ENCODE measurements at places on chromosomes 11 and 22.

GRCh38 chr11:102187416-102188151 lies 77.3 kb downstream of the YAP1 start:
- no peak for DNase-seq

GRCh38 chr11:59197991-59198390 lies 14.7 kb downstream of the MPEG1 start:
- peak; percentile 65 for DNase-seq

DNA sequence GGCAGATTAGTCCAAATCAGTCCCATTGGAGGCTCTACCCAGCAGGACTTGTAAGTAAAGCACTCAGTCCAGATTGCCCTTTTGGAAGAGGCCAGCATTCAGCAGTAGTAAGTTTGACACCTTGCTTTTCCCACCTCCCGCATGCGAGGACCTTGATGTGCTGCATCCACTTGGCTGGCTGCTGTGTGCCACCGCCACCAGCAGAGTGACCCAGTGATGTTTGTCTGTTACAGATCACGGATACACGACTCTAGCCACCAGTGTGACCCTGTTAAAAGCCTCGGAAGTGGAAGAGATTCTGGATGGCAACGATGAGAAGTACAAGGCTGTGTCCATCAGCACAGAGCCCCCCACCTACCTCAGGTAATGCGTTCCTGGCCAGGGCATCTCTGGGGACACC lies 6.6 kb downstream of the SMARCB1 start:
- DNase-seq, result no peak

- no peak for DNase-seq
Measured at GRCh38 chr11:118882491-118882890, 1.2 kb upstream of the CXCR5 start.

- DNase-seq, result no peak
Measured at GRCh38 chr11:128135451-128135850, 451.9 kb downstream of the ETS1 start.

DNA sequence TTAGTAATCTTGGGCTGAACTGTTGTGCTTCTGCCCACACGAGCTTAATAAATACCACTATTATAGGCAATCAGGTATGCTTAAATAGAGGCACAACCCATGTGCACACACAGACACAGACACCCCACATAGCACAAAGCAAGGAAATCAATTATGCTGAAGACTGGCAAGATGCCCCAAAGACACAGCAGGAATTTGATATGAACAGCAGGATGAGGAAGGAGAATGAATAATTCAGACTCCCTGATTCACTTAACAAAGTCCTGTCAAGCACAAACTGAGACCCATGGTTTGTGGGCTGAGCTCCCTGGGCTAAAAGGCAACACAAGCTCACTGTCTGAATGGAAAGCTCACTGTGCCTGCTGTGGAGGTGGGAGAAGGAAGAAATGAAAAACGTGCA lies 42.5 kb downstream of the RBFOX2 start:
- no peak for DNase-seq

DNA sequence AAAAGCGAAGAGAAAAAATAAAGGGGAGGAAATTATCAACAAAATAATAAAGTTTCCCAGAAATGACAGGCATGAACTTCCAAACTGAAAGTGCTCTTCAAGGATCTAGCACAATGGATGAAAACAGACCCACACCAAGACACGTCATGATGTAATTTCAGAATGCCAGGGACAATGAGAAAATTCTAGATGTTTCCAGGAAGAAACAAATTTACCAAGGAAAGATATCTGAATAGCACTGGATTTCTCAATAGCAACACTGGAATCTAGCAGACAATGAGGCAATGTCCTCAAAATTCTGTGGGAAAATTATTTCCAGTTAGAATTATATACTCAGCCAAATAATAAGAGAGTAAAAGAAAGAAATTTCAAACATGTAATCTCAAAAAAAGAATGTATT lies 46.0 kb downstream of the DENND5A start:
- DNase-seq, result no peak

DNA sequence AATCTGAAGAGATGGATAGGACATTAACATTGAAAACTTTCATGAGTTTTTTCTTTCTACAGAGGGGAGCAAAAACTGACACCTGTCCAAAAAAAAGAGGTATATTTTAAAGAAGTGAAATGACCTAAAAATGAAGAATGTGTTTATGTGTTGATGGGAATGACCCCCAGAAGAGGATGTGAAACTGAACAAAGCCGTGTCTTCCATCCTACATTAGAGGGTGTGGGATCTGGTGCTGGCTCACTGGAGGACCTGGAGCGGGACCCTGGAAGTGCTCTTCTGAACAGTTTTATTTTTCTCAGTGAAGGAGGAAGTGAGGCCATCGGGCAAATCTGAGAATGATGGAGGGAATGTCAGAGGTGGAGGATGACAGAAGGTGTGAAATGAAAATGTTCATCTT lies 470.1 kb downstream of the NTM start:
- DNase-seq, result no peak

- DNase-seq, result no peak
Measured at GRCh38 chr22:37381489-37381888, 45.8 kb downstream of the ELFN2 start.

GRCh38 chr11:59195586-59195985 lies 17.1 kb downstream of the MPEG1 start:
- no peak for DNase-seq

- no peak for DNase-seq
Measured at GRCh38 chr11:8962841-8963240, 1.4 kb downstream of the TMEM9B start.

DNA sequence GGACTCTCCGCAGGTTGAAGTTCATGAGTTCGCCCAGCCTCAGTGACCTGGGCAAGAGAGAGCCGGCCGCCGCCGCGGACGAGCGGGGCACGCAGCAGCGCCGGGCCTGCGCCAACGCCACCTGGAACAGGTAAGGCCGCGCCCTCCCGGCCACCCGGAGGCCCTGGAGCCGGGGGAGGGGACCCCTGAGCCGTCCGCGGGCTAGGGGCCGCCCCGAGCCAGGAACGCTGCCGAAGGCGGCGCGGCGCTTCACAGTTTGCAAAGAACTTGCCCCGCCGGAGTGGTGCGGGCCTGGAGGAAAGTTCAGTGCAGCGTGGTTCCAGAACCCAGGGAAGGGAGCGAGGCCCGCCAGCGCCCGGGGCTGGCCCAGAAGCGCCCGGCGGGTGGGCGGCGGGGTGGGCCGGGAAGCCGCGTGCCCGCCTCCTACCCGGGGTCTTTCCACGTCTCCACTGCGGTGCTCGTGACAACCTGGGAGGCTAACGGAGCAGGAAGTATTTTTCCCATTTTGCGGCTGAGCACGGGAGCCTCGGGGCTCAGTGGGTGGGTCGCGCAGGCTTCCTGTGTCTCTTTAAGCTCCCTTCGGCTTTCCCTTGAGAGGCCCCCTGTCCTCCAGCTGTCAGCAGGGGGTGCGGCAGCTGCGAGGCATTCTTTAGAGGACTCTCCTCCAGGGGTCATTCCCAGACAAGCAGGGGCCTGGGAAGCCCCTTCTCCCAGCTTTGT lies 635 bp downstream of the PRR5 start:
- DNase-seq, result peak; percentile 16

DNA sequence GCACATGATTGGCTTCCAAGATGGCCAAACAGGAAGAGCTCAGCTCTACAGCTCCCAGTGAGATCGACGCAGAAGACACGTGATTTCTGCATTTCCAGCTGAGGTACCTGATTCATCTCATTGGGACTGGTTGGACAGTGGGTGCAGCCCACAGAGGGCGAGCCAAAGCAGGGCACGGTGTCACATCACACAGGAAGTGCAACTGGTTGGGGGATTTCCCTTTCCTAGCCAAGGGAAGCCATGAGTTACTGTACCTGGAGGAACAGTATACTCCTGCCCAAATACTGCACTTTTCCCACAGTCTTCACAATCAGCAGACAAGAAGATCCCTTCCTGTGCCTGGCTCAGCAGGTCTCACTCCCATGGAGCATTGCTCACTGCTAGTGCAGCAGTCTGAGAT lies 131.2 kb downstream of the DLG2 start:
- no peak for DNase-seq

DNA sequence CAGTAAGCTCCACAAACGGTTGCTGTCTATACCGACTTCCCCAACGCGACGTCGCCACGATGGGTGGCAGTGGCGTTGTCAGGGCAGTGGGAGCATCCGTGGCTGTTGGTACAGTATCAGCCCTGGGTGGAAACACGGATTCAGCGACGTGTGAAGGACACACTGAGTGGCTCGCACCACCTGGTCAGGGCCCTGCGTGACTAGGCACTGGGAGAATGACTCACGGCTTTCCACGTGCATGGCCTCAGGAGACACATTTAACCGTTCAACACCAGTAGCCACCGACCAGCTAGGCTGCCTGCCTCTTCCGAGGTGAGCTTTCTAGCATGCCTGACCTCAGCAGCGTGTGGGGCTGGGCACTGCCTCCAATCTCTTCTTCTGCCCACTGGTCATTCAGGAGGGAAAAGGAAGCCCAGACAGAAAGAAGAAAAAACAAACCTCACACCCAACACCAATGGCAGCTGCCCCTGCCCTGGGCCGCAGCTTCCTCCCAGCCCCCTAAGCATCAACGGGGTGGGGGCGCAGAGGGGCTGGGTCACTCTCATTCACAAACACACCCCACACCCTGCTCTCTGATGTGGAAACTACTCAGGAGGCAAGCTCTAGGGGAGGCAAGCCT lies 59.0 kb downstream of the MYH9 start:
- no peak for DNase-seq

DNA sequence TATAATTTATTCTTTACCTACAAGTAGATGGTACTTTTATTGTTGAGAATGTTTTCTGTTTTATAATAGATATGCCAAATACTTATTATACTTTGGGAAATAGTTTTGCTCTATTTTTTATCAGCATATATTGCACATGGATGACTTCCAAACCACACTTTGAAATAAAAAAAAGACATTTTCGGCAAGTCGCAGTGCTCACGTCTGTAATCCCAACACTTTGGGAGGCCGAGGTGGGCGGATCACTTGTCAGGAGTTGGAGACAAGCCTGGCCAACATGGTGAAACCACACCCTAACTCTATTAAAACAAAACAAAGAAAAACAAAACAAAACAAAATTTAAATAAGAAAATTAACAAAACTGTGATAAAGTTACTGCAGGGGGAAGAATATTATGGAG lies 983.9 kb upstream of the CNTN5 start:
- no peak for DNase-seq

DNA sequence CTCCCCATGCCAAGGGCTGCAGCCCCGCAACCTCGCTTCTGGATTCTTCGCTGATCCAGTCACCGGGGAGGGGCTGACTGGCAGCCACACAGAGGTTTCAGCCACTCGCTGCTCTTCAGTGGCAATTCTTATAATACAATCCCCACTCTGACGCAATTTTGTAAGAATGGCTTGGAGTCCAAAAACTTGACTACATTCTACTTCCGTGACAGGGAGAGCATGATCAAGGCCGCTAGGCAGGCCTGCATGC lies 14.9 kb downstream of the PPM1F start:
- no peak for DNase-seq

- DNase-seq, result no peak
Measured at GRCh38 chr22:48651036-48651890, 1176.4 kb downstream of the BRD1 start.

DNA sequence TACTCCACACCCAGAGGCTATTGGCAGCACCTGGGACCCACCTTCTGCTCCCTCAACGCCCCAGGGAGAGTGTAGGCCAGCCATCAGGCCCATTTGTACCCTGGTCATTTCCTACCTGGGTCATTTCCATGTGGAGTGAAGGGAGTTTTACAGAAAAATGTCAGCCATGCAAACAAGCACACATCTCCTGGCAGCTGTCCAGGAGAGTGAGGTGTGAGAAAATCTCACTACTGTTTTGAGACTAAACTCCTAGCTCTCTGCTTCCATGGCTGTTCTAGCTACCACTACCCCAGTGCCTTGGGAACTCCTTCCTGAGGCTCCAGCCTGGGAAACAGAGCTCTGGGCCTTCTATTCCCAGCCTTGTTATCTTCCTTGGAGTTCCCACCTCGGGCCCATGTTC lies 2.8 kb upstream of the TMPRSS13 start:
- no peak for DNase-seq

- peak; percentile 23 for DNase-seq
Measured at GRCh38 chr11:129894278-129895125, 876 bp downstream of the NFRKB start.

GRCh38 chr22:21719024-21719423 lies 16.6 kb downstream of the YPEL1 start:
- DNase-seq, result no peak

DNA sequence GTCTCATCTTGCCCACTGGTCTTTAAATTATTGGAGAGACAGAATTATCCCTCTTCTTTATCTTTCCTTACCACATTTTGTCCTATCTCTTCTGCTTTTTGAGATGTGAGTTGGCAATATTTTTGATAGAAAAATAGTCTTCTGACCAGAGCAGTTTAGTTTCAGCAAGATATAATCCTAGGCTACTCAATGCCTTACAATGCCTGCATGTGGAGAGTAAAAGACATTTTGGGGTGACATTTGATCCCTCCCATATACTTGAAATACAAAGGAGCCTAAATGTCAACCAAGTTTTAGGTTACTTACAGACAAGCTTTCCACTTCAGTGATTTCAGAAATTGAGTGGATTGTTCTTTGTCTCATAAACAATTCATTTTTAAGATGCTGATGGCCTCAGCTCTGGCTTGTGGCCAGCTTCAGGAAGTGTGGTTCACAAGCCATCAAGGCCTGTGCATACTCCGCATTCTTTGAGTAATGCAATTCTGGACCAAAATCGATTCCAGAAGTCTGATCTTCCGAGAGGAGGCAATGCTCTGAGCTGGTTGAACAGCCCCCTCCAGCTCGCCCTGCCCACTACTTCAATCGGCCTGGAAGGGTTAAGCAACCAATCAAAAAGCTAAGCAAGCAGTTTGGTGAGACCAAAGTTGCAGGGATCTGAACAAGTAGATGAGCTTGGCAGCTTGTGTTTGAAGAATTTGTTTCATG lies 274.4 kb downstream of the BLID start:
- no peak for DNase-seq

DNA sequence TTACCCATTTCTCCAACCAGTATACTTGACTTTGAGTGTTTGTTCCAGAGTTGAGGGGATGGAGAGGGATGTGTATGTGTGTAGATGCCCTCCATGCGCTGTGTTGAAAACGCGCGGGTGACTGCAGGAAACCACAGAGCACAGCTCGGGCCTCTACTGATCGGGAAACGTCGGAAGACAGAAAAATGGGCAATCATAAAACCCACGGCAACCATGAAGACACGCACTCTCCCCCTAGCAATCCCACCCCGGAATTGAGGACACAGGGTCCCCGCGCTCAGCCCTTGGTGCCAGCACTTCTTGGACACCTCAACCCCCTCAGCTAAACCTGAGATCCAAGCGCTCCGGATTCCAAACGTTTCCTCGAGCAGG lies 251 bp upstream of the UQCC3 start:
- no peak for DNase-seq

All from NCI-H1105 (cell line).